ENCODE measurements at places on chromosomes 1 and 21. TPM values are rescaled to one million over a fixed set of nuclear protein-coding genes. Genes with fewer than 3 reads are reported as not detected.

DNA sequence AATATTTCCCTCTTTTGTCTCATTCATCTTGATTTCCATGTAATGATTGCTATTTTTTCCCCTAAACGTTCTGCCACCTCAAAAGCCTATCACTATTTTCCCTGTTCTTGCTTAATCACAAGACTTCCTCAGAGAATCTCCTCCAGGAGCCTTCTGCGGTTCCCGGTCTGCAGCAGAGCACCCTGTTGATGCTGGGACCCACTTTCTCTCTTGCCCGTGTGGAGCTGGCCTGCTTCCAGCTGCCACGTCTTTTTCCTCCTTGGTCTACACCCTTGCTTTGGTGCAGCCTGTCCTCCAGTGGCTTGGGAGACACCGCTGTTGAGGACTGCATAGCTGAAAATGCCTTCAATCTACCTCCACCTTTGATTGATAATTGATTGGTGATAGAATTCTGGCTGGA, 70.0 kb upstream of the COA6 start:
- no peak for DNase-seq

- peak; percentile 49 for DNase-seq
These were observed 532 bp downstream of the ERO1B start for GRCh38 chr1:236281198-236281653.

DNA sequence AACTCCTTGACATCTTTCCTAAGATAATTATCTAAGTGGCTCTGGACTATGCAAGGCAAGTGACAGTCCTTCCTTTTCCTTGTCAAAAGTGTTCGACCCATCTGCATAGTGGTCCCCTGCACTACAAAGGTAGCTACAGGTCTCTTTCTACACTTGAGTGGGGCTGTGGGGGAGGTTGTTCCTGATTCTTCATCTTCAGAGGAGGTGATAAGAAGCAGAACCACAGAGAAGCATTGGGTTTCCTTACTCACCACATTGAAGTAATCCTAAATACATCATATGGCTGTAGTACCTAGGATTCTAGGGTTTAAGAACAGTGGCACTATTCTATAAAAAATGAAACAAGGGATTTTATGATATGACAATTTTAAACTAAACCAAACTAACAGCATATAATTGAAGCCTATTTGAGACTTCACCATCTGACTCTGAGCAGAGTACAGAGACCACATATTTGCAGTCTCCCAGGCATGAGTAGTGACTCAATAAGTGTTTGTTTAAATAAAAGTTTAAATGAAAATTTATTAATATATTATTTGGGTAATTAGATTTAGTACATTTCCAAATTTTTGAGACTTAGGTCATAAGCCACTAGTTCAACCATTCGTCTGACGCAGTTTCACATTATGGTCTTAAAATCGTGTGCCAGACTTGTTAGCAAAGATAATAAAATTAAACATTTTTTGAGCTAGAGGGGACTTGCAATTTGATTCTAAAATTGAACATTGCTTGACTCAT, 54.9 kb upstream of the NEK7 start:
- no peak for DNase-seq

DNA sequence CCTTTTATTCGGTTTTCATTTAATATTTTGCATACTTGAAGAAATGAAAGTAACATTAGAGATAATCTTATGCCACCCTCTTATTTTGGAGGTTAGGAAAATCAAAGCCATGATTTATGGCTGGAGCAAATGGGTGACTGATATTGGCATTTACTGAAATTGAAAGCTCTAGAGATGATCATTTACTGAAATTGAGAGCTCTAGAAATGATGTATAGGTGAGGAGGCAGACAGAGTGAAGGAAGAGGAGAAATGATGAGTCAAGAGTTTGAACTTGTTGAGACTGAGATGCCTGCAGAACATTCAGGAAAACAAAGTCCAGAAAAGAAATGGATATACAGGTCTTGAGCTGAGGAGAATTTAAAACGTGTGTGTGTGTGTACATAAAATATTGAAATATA, 217.6 kb downstream of the LTN1 start:
- no peak for DNase-seq

- DNase-seq: no peak
These were observed 55.8 kb downstream of the VWA5B1 start for GRCh38 chr1:20346433-20346832.

DNA sequence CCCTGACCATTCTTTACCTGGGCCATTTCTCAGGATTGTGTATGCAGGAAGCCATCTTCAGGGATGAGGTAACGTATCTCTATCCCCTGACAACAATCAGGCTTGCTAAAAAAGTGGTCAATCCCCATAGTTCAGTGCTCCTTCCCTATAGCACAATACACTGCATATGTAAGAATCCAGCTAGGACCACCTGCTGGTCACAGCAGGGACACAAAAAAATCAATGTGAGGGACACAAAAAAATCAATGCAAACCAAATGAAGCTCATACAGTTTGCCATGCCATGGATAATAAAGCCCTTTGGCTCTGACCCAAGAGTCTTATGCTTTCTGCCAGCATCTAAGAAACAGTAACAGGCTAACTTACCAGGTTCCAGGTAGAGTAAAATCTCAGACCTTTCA, 16.3 kb downstream of the ACBD6 start:
- no peak for DNase-seq

DNA sequence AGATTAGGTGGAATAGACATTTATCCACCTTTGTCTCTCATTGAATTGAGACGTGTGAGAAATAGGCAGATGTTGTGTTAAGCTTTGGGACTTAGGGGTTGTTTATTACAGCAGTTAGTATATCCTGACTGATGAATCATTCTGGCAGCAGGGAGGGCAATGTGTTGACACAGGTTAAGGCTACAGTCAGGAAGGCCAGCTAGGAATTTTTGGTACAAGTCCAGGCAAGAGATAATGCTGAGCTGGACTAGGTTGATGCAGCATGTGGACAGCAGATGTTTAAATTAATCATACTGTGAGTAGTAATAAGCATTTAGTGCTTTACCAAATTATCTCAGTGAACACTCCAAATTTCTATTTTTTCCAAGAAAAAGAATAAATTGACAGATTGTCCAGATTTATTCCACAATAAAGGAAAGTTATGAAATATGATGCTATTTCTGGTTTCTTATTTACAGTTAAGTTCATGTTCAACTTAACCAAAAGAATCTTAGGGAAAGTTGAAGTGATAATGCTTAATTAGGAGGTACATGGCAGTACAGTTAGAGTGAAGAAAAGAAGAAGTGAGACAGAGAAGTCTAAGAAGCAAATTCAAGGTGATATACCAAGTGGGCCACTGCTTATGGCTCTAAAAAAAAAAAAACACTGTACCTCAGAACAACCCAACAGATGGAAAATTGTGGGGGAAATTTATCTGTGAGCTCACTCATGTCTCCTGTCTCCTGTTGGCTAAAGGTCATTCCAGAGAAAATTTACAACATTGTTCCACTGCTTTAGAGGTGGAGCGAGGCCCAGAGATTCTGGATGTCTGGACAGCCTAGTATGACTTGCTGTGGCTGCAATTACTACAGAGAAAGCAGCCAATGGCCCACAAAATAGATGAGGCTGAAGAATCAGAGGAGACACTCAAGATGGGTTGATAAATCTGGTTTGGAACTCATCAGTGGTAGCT, 102.7 kb upstream of the C21orf91 start:
- no peak for DNase-seq

GRCh38 chr1:15155888-15156741, 2.6 kb downstream of the TMEM51 start:
- peak; percentile 36 for DNase-seq

Gene INSRR
- 0.72 TPM for total RNA-seq

Gene C1orf216
- total RNA-seq: 9.8 TPM

Gene CNST
- 20.2 TPM for total RNA-seq

Gene AMY1C
- total RNA-seq: not detected

Gene NUF2
- total RNA-seq: 0.77 TPM

Gene SELL
- 2.1 TPM for total RNA-seq
